Purkinje cell (primary cell): ENCODE measurements at places on chromosomes 11 and 22. TPM values are rescaled to one million over a fixed set of nuclear protein-coding genes. Genes with fewer than 3 reads are reported as not detected.

Gene SYT13
- 1.4 and 6.1 TPM in 2 replicates for polyA plus RNA-seq

Gene JAML
- not detected in 2 replicates for polyA plus RNA-seq

Gene CAPN5
- polyA plus RNA-seq, result 0.85 and 0.87 TPM in 2 replicates

Gene MISFA
- polyA plus RNA-seq, result 2.6 and 3.8 TPM in 2 replicates

Gene UPK2
- not detected in 2 replicates for polyA plus RNA-seq

Gene MRGPRX3
- polyA plus RNA-seq, result not detected in 2 replicates
